ENCODE measurements at places on chromosomes 6 and 20.

GRCh38 chr20:53660078-53660909 lies 66.7 kb upstream of the ZNF217 start:
- peak; percentile 32 for DNase-seq

GRCh38 chr6:15131234-15131633 lies 114.6 kb upstream of the JARID2 start:
- DNase-seq, result no peak

DNA sequence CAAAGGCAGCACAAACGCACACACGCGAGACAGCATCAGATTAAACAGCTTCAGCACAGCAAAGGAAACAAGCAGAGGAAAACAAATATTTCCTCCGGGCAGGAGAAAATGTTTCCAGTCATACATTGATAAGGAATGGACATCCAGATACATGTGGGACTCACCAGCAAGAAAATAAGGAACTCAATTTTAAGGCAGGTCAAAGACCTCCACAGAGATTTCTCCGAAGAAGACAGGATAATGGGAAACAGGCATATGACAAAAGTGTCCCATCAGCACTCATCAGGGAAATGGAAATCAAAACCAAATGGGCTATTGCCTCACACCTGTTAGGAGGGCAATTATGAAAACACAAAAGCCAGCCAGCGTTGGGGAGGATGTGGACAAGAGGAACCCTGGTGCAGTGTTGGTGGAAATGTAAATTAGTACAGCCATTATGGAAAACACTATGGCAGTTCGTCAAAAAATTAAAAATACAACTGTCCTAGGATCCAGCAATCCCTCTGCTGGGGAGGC lies 9.7 kb upstream of the SLCO4A1 start:
- no peak for DNase-seq

GRCh38 chr6:170307080-170307545 lies 555 bp downstream of the FAM120B start:
- no peak for DNase-seq

- DNase-seq, result no peak
Measured at GRCh38 chr6:41360314-41360685, 24.9 kb downstream of the NCR2 start.

DNA sequence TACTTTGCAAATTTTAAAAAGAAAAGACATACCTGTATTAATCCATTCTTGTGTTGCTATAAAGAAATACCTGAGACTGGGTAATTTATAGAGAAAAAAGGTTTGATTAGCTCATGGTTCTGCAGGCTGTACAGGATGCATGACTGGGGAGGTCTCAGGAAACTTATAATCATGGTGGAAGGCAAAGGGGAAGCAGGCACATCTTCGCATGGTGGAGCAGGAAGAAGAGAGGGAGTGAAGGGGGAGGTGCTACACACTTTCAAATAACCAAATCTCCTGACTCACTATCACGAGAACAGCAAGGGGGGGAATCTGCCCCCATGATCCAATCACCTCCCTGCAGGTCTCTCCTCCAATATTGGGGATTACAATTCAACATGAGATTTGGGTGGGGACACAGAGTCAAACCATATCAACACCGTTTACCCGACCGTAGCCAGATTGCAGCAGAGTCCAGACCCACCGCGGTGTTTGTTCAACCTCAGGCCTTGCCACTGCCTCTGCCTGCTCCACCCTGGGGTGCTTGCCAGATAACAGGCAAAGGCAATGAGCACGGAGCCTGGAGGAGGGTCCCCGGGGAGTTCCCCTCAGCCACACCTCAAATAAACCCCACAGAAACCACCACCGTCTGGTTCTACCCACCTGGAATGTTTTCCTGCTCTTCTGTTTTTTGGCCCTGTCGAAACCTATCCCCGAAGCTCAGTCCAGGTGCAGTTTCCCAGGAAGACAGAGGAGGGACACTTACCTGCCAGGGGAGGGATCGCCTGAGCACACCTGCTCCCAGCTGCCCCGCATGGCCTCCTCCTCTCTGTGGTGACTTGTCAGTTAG lies 142.2 kb upstream of the AFDN start:
- DNase-seq, result no peak

DNA sequence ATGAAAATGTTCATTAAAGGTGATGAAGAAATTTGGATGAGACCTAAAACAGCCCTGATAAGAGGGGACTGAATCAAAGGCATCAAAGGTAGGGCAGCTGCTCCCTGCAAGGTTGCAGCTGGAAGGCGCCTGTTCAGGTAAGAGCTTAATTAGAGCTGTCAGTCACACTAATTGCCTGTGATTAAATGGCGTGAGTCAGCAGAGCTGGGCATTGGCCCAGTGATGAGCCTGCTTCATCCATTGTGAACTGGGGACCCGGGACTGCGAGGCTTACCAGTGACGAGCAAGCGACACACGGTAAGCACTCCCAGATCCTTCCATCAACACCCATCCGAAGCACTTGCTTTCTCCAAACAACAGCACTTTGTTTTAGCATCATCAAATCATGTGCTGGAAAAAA lies 621.5 kb upstream of the CDH4 start:
- no peak for DNase-seq

DNA sequence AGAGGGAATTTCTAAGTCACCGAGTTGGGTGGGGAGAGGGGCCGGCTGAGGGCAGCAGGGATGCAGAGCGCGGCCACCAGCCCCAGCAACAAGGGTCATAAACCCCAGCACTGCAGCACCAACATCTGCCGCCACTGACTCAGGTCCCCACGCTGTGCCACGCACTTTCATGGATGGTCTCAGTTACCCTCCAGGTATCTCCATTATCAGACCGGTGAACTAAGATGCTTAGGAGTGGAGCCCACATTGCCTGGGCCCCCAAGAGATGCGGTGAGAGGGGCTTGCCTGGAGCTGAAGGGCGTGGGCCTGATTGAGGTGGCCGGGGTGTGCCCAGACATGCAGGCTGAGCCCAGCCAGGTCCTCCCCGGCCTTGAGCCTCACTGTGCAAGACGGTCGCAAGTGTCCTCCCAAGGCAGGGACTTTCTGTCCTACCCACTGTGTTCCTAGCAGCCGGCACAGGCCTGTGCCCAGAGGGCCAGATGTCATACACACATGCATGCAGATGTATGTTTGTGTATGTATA lies 19.3 kb downstream of the RBM38 start:
- no peak for DNase-seq
